ENCODE measurements at places on chromosomes 6 and 20.

DNA sequence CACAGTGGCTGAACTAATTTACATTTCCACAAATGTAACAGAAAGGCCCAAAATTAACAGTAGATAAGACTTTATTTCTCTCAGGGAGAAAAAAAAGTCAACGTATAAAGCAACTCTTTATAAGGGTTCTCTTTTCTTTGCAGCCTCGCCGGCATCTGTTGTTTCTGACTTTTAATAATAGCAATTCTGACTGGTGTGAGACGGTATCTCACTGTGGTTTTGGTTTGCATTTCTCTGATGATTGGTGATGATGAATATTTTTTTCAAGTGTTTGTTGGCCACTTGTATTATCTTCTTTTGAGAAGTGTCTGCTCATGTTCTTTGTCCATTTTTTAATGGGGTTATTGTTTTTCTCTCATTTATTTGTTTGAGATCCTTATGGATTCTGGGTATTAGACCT is 27.2 kb upstream of the FKBP1A start:
- no peak for DNase-seq

DNA sequence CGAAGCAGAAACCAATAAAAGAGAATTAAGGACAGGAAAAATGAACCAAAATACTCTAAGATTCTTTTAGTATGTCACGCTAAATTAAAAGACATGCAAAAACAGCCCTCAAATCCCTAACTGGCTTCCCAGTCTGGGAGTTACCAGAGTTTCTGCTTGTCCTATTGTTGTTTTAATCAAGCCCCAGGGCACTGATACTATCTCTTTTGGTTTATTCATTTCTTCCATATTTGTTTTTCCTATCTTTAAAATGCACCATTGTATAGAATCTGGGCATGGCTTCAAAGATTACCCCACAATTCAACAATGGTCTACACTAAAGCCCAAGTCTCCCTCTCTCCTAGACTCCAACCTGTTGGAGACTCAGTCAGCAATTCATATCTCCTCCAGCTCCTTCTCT is 169.1 kb downstream of the MYLK4 start:
- DNase-seq, result no peak

DNA sequence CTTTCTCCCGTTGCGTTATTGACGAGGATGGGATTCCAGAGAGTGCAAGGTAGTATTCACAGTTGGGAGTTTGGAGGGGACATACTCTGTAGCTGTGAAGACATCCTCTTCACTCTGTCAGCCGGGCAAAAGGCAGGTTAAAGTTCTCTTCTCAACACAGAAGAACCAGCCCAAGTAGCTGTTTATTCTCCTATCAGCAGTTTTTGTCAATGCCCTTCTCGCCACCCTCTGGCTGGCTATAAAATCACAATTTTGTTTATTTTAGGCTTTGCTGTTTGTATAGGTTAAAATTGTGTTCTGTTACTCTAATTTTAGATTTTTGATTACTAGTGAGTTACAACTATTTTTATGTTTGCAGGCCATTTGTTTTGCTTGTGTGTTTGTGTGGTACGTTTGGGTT is 37.9 kb upstream of the MAS1 start:
- DNase-seq, result no peak

DNA sequence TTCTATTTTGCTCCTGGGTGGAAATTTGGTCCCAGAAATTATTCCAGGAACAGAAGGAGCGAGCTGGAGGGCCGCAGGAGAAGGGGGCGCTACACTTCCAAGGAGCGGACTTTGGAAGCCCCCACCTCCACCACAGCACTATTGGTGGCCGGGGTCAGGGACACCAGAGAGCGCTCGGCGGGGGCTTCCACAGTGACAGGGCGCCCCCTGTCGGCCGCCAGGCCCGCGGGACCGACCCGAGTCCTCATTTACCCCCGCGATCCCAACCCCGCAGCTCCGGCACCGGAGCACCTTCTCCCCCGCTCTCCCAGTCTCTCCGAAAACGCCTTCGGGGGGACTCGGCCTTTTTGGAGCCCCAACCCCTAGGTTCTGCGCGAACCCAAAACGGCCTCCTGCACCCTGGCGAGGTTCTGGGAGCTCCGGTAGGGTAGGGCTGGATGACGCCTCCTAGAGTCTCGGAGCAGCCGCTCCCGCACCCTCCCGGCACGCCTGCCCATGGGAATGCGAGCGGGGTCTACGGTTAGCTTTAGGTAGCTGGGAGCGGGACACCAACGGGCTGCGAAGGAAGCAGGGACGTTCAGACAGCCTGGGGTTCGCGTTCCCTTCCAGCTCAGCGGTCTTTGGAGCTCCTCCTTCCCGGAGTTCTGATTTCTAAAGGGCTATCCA is 2.4 kb upstream of the FOXA2 start:
- no peak for DNase-seq

- no peak for DNase-seq
Observed at GRCh38 chr6:140812636-140813035, 1320.1 kb upstream of the GJE1 start.

DNA sequence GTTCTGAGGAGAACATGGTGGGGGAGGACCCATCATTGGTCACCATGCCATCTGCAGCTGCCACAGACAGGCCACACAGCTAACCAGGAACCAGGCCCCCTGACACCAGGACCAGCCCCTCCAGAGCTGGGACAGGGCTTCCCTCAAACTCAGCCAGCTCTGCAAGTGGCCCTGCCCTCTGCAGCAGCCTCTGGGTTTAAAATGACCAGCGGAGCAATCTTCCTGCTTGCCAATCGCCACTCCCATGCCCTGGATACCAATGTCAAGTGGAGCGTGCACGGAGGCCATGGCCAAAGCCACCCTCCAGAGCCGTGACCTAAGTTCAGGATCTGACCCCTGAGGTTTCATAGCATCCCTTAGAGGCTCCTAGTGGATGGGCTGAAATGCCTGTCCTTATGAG is 199.4 kb downstream of the SYNDIG1 start:
- no peak for DNase-seq

DNA sequence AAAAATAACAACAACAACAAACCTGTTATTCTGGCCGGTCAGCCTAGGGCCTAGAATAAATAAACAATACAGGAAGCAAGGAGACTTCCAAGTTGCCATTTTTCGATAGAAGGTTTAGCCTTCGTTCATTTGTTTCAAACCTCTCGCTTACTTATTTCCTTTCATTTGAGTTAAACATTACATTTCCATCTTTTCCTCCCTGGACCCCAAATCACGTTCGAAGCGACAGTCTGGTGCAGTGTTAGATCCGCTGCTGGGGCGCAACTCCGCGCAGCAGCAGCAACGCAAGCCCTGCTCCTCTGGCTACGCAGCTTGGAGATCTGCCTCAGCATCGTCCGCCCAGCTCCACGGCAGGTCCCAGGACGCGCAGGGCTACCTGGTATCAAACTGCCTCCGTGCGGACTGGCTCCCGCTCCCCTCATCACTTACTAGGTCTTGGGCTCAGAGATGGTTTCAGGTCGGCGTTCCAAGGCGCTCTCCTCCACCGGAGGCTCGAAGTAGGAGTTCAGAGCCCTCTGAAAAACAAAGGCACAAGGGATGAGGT is 530 bp downstream of the TDP2 start:
- DNase-seq, result no peak

GRCh38 chr6:10248378-10248843 is 166.5 kb downstream of the TFAP2A start:
- no peak for DNase-seq

- DNase-seq, result no peak
Observed at GRCh38 chr6:68743099-68743498, 108.0 kb downstream of the ADGRB3 start.

DNA sequence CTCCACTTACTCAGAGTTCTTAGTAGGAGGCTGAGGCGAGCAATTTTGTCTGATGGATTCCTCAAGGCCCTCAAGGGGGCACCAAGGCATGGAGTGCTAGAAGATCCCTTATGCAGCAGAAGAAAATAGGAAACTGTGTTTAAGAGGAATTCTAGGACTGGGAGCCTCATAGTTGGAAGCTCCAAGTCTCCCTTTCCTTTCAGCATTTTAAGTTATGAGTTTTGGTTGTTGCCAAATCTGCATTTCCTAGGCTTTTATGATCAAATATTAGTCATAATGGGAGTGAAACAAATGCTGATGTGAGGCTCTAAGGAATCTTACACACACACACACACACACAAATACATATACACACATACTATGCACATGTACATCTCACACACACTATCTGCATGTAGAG is 714.0 kb downstream of the UTRN start:
- no peak for DNase-seq

DNA sequence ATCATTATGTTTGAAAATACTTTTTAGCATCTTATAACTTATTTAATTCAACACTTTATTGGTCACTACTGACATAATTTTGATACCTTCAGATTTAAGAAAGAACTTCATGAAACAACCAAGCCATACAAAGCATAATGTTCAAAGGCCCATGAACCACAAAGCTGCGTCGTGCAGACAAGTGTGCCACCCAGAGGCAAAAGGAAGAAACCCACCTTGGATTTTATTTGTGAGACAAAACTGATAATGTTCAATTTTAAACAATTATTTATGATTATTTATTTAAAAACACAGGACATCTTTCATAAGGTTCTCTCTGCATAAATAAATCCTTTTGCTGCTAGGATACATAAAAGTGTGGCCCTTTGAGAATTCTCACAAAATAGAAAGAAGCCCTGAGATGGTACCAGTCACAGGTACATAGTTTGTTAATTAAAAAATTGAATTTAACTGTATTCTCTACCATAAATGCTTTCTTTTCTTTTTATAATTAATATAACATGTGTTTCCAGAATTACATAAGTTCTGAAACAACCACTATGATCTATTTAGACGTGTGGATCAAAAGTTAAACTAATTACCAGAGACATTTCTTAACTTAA is 143.7 kb downstream of the RALGAPA2 start:
- DNase-seq, result peak; percentile 18

DNA sequence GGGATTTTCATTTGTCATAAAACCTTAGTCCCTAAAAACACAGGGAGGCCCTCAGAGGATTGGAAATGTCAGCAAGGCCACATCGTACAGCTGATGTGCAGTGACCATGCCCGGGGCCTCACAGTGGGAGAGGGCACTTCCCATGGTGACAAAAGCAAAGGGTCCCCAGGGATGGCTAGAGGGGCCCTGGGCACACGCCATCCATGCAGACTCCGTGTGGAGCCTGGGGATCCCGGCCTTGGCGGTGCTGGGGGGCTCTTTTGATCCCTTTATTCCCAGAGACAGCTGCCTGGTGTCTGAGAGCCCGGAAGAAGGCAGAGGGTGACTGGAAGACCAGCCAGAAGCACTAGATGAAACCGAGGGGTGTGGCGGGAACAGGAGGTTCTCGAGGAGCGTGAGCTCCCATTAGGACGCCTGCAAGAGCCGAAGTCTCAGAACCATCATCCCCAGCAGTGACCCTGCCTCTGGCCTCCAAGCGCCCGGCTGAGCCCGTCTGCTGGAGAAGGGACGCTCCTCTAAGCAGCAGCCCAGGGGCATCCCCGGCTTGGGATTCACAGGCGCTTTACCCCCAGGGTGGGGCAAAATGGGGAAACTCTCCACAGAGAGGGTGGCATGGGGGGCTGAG is 49.1 kb upstream of the FRMD1 start:
- no peak for DNase-seq

DNA sequence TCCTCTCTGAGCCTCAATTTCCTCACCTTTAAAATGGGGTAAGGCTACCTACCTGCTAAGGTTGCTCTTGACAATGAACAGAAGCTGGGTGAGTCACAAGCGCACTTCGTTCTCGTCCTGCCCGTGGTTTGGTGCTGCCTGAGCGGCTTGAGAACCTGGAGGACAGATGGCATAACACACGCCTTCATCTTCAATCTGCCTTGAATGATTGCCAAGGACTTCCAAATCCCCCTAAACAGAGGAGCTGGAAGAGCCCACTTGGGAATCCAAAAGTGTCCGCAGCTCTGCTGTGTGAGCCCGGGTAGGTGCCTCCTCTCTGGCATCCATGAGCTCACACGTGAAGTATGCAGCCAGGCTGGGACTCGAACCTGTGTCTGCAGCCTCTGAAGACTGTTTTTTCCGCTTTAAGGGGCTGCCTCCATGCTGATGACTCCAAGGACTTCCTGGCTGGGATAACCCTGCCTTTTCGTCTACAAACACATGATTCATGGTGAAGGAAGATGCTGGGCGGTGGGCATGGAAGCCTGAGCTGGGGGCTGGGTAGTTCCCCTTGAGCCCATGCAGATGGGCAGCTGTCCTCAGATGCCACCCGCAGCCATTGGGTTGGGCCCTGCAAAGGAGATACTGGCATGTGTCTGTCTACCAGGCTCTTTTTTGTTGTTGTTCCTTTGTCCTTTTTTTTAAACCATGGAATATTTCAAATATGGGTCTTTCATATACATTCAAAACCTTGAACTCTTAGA is 25.3 kb upstream of the CSNK2A1 start:
- no peak for DNase-seq

DNA sequence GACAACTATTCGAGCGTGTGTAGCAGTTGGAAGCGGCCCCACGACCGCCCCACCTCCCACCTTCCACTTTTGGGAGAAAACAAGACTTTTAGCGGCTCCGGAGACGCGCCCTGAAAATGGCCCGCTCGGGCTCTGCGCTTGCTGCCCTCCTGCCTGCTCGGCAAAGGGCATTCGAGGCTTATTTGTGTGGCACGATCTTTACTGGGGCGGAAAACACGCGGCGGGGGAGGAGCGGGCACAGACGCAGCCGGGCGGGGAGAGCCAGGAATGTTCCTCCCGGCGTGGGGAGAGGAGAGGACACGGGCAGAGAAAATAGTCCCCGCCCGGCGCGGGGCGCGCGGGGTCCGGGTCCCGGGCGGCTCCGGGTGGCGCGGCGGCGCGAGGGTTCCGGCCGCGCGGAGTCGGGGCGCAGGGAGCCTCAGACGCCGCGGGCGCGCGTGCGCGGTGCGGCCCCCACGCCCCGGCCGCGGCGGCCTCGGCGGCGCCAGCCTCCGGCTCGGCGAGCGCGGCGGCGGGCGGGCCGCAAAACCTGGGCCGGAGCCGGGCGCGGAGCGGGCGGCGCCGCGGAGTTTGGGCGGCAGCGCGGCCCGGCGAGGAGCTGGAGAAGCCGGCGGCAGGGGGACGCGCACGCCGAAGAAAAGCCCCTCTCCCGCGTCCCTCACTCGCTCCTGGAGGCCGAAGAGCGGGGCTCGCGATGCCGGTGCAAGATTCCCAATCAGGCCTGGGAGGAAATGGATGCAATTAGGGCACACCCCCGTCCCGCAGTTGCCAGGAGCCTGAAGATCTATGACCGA is 90.0 kb upstream of the ARID1B start:
- DNase-seq, result peak; percentile 85

DNA sequence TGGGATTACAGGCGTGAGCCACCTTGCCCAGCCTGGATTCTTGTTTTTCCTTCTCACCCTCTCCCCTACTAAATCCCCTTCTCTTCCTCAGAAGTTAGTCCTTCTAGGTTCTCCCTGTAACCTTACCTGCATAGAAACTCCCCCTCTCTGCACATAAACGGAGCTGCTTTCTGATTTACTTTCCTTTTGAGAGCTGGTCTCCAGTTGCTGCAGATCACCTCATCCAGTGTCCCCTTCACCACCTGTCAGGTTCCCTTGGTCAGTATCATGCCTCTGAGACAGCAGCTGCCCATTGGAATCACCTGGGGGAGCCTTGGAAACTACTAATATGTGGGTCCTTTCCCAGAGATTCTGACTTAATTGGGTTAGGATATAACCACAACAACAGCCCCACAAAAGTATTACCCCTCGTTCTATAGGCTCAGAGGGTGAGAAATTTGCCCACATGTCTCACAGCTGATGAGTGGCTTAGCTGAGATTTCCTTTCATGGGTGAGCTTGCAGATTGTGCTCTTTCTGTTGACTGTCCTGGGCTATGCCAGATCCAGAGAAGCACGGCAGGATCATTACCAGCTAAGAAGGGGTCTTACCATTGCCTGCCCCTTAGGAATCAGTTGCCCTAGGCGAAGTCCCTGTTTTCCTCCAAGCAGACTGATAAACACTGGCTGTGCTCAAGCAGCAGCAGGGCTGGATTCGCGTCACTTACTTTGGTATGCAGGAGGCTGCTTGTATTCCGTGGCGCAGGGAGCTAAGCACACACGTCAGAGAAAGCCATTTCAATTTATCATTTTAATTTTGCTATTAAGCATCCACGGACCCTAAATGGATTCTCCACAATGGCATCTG is 51.3 kb downstream of the AKAP12 start:
- no peak for DNase-seq

Data from memory B cell (primary cell).